Astrocyte (in vitro differentiated cells and primary cell): ENCODE measurements at places on chromosomes 16 and 17.

DNA sequence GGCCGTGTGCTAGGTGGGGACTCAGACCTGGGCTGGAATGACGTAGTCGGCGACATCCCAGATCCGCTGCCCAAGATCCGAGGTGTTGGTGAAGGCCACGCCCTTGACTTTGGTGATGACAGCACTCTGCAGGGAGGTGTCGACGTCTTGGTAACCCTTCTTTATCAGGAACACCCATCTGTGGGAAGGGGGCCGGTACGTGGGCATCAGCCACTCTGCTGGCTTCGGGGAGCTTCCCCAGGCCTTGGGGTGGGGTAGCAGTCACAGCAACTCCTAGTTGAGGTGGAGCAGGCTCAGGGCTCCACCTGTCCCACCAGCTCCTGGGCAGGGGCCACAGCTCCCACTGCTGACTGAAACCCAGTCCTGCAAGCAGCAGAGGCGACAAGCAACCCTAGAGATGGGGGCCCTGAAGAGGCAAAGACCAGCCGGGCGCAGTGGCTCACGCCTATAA is 4.3 kb downstream of the P2RX5 start:
- H3K27me3 ChIP-seq: peaks cover 11% of the 10 kb centered on the region
- H3K4me3 ChIP-seq: no peak overlapping the region
- H3K36me3 ChIP-seq: no peaks in the 10 kb centered on the region
- H3K27ac ChIP-seq: no peak overlapping the region
- no peak for DNase-seq
- peaks cover 7% of the 10 kb centered on the region for H3K4me1 ChIP-seq

DNA sequence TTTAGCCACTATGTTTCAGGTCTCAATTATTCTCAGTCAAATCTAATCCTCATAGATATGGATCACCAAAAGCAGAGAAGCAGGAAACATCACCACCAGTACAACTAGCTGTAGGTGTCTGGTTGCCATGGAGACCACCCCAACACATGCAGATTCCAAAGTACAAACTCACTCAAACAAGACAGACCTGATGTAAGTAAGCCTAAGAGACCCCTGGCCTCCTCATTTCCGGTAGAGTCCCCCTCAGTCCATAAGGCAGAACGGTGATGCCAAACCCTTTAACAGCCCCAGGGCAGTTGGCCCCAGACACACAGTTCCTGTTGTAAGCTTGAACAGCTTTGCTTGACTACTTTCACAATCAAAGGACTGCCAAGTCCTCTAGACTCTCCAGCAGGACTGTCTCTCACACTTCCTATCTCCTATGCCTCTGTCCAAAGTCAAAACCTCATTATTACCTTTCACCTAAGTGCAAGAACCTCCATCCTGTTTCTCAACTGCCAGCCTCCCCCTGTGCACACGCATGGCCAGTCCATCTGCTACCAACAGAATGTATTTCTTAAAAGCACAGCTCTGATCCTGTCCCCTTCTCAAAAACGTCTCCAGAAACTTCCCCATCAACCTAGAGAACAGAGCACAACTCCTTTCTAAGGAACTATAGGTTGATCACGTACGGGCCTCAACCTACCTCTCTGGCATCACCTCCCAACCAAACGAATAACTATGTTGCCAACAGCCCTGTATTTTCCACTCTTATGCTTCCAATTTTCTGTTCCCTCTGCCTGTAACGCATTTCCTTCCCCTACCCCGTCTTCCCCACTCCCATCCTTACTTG is 23.9 kb downstream of the SLC39A11 start:
- no peak overlapping the region for H3K4me3 ChIP-seq
- H3K27ac ChIP-seq: peak overlapping the region; percentile 75
- no peaks in the 10 kb centered on the region for H3K27me3 ChIP-seq
- peak; percentile 90 for DNase-seq

DNA sequence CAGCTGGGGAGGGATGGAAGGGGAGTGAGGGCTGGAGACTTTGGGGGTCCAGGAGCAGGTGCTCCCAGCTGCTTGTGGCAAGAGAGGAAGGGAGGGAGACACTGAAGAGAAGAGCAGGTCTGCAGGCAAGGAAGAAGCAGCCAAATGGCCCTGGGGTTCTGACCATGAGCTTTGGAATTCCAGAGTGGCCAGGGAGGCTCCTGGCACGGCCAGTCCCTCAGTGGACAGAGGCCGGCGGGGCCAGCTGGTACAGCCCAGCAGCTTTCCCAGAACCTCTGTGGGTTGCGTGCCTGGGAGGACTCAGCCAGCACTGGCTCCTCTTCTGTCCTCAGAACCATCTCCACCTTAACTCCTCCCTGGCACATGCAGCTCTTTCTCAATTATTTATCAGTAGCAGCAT is 233.0 kb downstream of the MSI2 start:
- peaks cover 26% of the 10 kb centered on the region for H3K4me1 ChIP-seq
- no peak overlapping the region for H3K4me3 ChIP-seq
- H3K36me3 ChIP-seq: no peaks in the 10 kb centered on the region
- no peaks in the 10 kb centered on the region for H3K27me3 ChIP-seq
- DNase-seq: no peak
- H3K27ac ChIP-seq: no peak overlapping the region

- H3K4me1 ChIP-seq: no peaks in the 10 kb centered on the region
- DNase-seq: no peak
- peaks cover 4% of the 10 kb centered on the region for H3K36me3 ChIP-seq
- no peaks in the 10 kb centered on the region for H3K27me3 ChIP-seq
- no peak overlapping the region for H3K4me3 ChIP-seq
Measured at GRCh38 chr17:43134774-43135453, 9.8 kb upstream of the BRCA1 start.

DNA sequence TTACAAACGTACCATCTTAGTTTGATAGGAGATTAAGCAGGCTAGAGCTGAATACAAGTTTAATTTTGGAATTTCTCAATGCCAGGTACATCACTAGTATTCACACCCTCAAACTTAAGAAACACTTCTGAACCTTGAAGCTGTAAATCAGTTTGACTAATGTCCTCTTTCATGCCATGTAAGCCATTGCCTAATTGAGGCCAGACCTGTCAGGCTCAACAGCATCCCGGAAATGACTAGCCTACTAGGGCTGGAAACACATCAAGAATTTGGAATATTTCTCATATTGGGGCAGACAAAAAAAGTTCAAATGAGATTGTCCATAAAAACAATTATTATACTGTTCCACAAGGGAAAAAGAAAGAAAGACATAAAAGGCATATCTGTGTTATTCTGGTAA is 1.7 kb downstream of the USP32 start:
- no peak overlapping the region for H3K27ac ChIP-seq
- H3K4me1 ChIP-seq: peaks cover 17% of the 10 kb centered on the region
- peak; percentile 69 for DNase-seq
- peak overlapping the region; percentile 80 for H3K4me3 ChIP-seq

GRCh38 chr16:4433914-4434787 is 8.5 kb downstream of the DNAJA3 start:
- H3K4me3 ChIP-seq: no peak overlapping the region
- H3K36me3 ChIP-seq: peaks cover 36% of the 10 kb centered on the region
- no peak for DNase-seq
- no peak overlapping the region for H3K27ac ChIP-seq
- no peaks in the 10 kb centered on the region for H3K27me3 ChIP-seq

DNA sequence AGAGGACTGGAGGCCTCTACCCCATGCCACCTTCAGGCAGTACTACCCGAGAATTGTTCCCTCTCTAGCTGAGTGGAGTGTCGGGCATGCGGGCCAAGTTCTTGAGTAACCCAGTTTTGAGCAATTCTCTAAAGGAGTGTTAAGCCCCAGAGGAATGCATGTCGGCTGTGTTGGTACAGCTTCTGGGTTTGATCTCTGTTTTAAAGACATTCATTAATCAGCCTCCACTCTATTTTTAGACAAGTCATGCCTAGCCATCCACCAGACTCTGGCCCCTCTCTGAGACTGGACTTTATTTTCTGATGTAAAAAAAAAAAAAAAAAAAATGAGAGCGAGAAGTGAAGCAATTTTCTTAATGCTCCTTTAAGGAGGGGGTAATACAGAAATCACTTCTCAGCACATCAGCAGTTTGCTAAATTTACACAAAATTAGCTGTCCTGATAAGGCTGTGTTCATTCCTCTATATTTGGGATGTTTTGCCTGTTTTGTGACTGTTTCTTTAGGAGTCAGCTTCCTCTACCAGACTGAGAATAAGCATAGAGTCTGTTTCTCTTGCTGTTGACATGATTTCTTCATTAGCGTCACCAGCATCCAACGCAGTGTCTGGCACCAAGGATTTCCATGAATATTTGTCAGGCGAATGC is 88.7 kb downstream of the AXIN2 start:
- peak; percentile 35 for DNase-seq
- H3K4me1 ChIP-seq: no peaks in the 10 kb centered on the region
- H3K4me3 ChIP-seq: no peak overlapping the region
- H3K27ac ChIP-seq: no peak overlapping the region
- H3K36me3 ChIP-seq: no peaks in the 10 kb centered on the region
- H3K27me3 ChIP-seq: peaks cover 22% of the 10 kb centered on the region

DNA sequence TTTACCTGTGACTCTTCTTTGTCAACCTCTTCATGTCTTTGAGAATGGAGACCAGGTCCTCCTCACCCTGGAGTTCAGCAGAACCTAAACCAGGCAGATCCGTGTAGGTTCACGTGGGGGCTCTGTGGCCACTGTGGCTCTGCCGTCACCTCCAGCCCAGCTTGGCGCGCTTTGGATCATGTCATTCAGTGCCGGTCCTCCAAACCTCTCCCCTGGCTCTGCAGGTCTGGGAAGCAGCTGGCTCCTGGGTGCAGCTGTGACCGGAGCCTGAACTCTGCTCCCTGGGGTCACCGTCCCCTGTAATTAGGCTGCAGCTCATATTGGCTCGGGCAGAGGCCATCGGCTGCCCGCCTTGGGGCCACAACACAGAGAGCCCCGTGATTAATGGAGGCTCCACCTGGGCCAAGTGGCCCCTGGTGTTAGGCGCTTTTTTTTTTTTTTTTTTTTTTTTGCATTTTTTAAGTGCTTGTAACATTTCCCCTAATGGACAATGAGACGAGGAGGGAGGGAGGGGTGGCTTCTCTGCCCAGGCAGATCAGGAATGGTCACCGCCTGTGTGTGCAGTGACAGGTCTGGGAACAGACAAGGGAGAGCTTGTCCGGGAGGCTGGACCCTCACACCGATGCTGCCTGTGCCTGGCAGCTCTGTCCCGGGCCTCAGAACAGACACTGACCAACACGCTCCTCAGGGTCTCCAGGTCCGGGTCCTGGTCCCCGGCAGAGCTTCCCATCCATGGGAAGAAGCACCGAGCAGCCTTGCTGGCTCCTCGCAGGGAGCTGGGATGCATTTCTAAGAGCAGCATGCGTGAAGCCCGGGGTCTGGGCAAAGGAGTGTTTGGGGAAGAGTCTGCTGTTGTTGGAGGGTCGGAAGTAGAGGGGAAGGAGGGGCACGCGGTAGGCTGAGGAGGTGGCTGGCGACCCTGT is 247.9 kb downstream of the SEC14L1 start:
- H3K4me3 ChIP-seq: no peak overlapping the region
- peak; percentile 57 for DNase-seq
- no peaks in the 10 kb centered on the region for H3K27me3 ChIP-seq
- H3K4me1 ChIP-seq: peaks cover 70% of the 10 kb centered on the region
- H3K27ac ChIP-seq: peak overlapping the region; percentile 52

- H3K36me3 ChIP-seq: no peaks in the 10 kb centered on the region
- no peaks in the 10 kb centered on the region for H3K27me3 ChIP-seq
- no peak for DNase-seq
- H3K4me3 ChIP-seq: no peak overlapping the region
Measured at GRCh38 chr16:88290850-88291830, 91.6 kb upstream of the ZNF469 start.

GRCh38 chr17:65332375-65332774 is 195.2 kb downstream of the RGS9 start:
- peaks cover 5% of the 10 kb centered on the region for H3K4me1 ChIP-seq
- H3K27me3 ChIP-seq: no peaks in the 10 kb centered on the region
- H3K27ac ChIP-seq: peak overlapping the region; percentile 26

- DNase-seq: no peak
- peaks cover 2% of the 10 kb centered on the region for H3K27me3 ChIP-seq
- H3K27ac ChIP-seq: no peak overlapping the region
- H3K4me1 ChIP-seq: no peaks in the 10 kb centered on the region
- H3K36me3 ChIP-seq: no peaks in the 10 kb centered on the region
Measured at GRCh38 chr16:46832757-46833459, 1.9 kb upstream of the C16orf87 start.

DNA sequence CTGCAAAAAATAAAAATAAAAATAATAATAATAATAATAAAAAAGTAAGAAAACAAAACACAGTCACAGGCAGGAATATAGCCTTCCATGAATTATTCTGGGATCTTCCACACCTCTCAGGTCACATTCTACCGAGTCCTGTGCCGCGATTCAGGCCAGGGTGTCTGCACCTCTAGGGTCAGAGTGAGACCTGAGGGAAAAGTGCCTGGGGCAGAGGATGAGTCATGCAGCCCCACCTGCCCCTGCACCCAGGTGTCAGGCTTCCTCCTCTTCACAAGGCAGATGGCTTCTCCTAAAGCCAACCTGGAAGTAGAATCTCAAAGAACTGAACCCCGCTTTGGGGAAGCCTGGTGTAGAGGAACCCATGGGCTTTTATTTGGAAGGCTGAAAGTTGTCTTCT is 283.7 kb downstream of the CPPED1 start:
- no peak for DNase-seq
- H3K27ac ChIP-seq: no peak overlapping the region
- no peaks in the 10 kb centered on the region for H3K4me1 ChIP-seq
- H3K36me3 ChIP-seq: no peaks in the 10 kb centered on the region
- H3K4me3 ChIP-seq: no peak overlapping the region

DNA sequence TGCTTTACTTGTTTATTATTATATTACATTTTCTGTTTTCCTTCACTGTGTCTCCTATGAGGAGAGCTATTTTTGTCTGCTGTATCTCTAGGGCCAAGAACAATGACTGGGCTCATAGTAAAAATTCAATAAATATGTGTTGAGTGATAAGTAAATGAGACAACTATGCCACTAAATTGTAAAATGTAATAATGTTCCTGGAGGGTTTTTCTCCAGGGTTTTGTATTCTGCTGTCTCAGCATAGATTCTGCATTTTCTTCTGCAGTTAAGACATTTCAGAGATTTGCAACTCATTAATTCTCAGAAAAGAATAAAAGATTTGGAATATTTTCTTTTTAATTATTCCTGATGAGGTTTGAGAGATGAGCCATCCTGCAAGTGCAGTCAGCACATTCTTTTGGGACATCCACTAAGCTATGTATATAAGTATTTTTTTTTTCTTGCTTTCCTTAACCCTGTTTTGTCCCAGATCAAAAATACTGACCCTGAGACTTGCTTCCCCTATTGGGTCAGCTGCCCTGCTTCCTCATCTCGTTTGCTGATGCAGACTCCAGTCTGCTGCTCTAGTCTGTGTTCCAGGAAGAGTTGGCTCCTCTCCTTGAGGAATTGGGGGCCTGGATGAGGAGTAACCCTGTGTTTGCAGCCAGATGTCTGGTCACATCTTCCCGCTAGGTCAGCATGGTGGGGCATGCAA is 122.9 kb downstream of the ABCA8 start:
- no peaks in the 10 kb centered on the region for H3K36me3 ChIP-seq
- H3K4me3 ChIP-seq: no peak overlapping the region
- H3K27me3 ChIP-seq: no peaks in the 10 kb centered on the region
- no peak for DNase-seq
